ENCODE measurements at places on chromosomes 6 and 20. TPM values are rescaled to one million over a fixed set of nuclear protein-coding genes. Genes with fewer than 3 reads are reported as not detected.

The AGER gene
- 0.50 TPM for total RNA-seq

The C6orf52 gene
- not detected for total RNA-seq

The RNF8 gene
- total RNA-seq: 14.8 TPM

The TFAP2D gene
- total RNA-seq: not detected

The IPCEF1 gene
- total RNA-seq: not detected

The SAMD3 gene
- not detected for total RNA-seq

The GRM1 gene
- total RNA-seq: not detected
